WTC11 (cell line): ENCODE measurements at places on chromosomes 2 and 18. TPM values are rescaled to one million over a fixed set of nuclear protein-coding genes. Genes with fewer than 3 reads are reported as not detected.

The REEP1 gene
- 0.53 to 1.9 TPM (median 0.89 TPM) in 3 replicates for total RNA-seq

The TWIST2 gene
- total RNA-seq, result 4.1 to 5.7 TPM (median 5.1 TPM) in 3 replicates

The SLC4A5 gene
- total RNA-seq, result 0.62 to 1.8 TPM (median 1.2 TPM) in 3 replicates

The DCDC2C gene
- total RNA-seq, result not detected in 3 replicates

The EMX1 gene
- total RNA-seq, result 3.6 to 4.4 TPM (median 3.8 TPM) in 3 replicates

The OR6B2 gene
- total RNA-seq, result not detected in 3 replicates

The HOXD9 gene
- total RNA-seq, result not detected in 3 replicates

DNA sequence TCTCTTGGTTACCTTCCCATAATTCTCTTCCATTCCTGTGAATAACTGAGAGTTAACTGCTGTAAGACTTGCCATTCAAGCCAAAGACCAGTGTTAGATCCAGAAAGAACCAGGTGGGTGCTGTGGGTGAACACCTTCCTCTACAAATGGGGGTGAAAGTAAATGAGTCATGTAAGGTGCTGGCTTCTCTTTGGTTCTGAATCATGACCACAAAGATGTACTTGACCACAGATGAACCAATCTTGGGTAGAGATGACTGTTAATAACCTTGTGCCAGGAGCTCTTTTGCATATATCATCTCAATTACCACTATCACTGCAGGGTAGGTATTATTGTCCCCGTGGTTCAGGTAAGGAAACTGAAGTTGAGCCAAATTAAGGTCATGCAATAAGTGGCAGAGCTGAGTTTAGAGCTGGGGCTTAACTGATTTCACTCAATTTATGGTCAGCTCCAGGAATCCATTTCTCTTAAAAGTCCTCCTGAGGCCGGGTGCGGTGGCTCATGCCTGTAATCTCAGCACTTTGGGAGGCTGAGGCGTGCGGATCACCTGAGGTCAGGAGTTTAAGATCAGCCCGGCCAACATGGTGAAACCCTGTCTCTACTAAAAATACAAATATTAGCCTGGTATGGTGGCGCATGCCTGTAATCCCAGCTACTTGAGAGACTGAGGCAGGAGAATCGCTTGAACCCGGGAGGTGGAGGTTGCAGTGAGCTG lies 244.9 kb upstream of the CXCR4 start:
- DNase-seq, result no peak

DNA sequence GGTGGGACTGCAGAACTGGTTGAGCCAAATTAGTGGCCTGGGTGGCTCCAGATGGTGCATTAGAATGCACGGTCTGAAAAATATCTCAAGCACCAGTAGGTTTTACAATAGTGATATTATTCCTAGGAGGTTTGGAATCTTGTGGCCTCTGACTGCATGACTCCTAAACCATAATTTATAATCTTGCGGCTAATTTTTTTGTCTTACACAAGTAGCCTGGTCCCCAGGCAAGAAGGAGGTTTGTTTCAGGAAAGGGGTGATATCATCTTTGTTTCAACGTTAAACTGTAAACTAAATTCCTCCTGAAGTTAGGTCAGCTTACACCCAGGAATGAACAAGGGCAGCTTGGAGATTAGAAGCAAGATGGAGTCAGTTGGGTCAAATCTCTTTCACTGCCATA lies 98.9 kb upstream of the ARL4C start:
- no peak for DNase-seq

DNA sequence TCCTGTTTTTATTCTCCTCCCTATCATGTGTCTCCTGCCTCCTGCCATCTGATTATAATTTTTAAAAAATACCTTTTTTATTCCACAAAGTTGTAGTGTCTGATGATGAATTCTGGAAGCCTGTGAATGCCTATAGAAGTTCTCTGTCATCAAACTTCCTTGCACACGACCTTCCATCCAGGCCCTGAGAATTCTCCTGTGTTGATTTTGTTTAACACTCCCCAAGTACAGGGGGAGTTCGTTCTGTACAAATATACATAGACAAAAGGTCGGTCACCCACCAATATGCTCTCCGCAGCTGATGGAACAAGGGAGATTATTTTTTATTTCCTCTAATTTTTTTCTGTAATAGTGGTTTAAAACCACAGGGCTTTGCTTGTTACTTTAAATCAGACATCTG lies 232.5 kb downstream of the PIEZO2 start:
- no peak for DNase-seq

- DNase-seq, result no peak
Observed at GRCh38 chr18:26051843-26052242, 38.6 kb downstream of the SS18 start.

DNA sequence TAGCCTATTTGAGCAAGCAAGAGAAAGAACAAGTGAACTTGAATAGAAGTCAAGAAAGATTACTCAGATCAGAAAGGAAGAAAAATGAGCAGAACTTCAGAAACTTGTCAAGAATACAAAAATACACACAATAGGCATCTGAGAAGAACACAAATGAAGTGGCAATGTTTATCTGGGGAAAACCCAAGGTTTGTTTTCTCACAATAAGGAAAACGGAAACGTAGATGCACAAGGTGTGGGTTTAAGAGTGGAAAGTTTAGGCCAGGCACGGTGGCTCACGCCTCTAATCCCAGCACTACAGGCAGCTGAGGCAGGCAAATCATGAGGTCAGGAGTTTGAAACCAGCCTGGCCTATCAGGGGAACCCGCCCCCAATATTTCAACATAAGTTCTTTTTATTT lies 159.5 kb upstream of the GYPC start:
- DNase-seq, result no peak

- DNase-seq, result no peak
Observed at GRCh38 chr2:218072478-218073024, 3.5 kb downstream of the RUFY4 start.

GRCh38 chr2:158600155-158600802 lies 143.5 kb downstream of the PKP4 start:
- DNase-seq, result no peak

- DNase-seq, result no peak
Observed at GRCh38 chr2:24821433-24821891, 28.2 kb downstream of the CENPO start.

GRCh38 chr2:128581849-128582244 lies 263.2 kb upstream of the HS6ST1 start:
- DNase-seq, result no peak

GRCh38 chr2:9113262-9113661 lies 93.3 kb upstream of the ASAP2 start:
- DNase-seq, result no peak

DNA sequence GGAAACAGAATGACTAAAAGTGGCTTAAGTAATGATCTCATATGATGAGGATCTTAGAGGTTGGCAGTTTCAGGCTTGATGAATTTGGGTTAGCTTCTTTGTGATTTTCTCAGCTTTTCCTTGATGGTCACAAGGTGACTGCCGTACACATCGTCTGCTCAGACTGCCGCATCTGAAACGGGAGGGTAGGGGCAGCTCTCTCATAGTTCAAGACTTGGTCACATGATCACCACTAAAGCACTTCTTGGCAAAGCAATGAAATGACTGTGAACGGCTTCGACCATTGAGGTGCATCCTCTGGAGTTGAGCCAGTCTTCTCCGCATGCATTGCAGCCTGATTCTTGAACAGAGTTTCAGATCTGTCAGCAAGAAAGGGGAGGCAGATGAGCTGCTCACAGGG lies 43.8 kb downstream of the LPIN1 start:
- no peak for DNase-seq

DNA sequence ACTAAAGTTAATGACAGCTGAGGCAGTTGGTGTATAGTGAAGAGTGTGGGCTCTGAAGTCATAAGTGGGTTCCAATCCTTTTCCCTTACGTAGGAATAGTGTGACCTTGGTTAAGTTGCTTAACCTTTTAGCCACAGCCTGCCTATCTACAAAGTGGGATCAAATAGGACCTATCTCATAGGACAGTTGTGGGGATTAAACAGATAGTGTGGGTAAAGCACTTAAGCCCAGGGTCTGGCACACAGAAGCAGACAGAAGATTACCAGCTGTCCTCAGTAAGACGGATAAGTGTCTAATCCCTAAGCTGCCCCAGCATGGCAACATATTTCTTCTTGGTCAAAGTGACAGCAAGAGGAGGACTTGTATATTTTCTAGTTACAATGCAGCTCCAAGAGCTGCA lies 28.2 kb downstream of the UBE2F start:
- no peak for DNase-seq

DNA sequence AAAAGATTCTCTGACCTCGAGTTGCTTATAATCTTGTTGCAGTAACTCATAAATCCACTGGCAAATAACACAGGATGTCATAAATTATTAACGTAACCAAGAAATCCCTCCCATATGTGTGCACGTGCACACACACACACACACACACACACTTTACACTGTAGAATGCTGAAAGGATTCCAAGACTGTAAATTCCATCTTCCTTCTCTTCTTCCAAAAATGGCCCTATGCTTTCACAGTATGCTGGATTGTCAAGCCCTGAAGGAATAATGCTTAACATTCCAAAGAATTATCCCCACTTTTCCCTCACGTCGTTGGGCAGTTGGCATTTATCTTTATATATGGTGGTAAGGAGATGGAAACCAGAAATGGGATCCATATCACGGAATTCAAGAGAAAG lies 117.5 kb upstream of the CRIM1 start:
- no peak for DNase-seq

DNA sequence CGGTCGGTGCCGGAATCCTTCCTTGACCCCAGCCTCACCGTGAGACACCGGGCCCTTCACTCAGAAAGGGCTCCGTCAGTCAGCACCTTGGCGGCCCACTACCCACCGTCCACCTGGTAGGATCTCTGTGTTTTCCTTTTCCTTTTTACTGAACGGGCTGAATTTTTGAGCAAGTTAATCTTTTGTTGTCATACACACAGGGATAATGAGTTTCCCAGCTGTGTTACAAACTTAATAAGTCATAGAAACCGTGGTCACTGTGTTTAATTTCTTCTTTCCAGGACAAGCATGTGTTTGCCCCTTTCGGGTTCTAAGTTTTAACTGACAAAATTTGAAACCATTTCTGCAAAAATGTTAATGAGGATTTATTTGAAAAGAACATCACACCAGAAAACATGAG lies 39.0 kb upstream of the TPO start:
- no peak for DNase-seq

DNA sequence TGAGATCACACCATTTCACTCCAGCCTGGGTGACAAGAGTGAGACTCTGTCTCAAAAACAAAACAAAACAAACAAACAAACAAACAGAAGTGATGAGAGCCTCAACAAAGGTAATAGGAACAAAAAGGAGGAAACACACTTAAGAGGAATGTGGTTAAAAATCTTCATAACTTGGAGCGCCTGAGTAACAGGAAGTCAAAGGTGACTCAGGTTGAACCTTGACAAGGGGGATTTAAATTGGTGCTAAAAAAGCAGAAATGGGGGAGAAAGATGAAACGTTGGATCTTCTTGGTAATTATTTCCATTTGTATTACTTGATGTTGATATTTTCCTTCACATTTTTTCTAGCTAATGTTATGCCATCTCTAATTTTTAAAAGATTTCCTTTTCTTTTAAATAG lies 318.5 kb upstream of the TCF4 start:
- no peak for DNase-seq

GRCh38 chr2:40166006-40166405 lies 285.9 kb downstream of the SLC8A1 start:
- no peak for DNase-seq

DNA sequence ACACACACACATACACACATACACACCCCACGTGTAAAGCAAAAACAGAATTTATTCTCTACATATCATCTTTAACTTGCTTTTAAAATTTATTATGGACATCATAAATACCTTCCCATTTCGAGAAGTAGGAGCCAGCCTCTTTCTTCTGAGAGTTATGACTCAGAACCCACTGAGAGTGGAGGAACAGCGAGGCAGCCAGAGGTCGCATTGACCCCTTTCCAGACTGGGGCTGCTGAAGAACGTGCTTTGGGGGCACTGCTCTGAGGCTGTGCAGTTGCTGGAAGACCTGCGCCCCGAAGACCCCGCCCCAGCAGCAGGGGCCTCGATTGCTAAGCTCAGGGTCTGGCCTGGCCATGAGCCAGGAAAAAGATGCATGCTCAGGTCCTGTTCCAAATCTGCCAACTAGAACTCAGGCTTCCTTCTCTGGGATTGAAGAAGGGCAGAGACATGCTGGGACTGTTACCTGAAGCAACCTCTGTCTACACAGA lies 133.8 kb upstream of the TWIST2 start:
- no peak for DNase-seq

GRCh38 chr2:224925061-224925809 lies 117.0 kb downstream of the DOCK10 start:
- no peak for DNase-seq

- no peak for DNase-seq
Observed at GRCh38 chr2:201900362-201900761, 94.0 kb downstream of the CDK15 start.

- no peak for DNase-seq
Observed at GRCh38 chr18:76545433-76546087, 50.5 kb upstream of the ZNF516 start.

DNA sequence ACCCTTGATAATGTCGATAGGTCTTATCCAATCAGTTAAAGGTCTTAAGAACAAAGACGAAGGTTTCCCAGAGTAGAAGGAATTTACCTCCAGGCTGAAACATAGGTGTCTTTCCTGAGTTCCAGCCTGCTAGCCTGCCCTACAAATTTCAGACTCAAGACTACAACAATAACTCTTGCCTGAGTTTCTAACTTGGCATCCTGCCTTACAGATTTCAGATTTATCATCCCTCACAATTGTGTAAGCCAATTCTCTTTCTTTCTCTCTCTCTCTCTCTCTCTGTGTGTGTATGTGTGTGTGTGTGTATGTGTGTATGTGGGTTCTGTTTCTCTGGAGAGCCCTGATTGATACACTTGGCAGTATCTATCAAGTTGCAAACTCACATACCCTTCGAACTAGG lies 37.2 kb upstream of the B4GALT6 start:
- DNase-seq, result no peak

DNA sequence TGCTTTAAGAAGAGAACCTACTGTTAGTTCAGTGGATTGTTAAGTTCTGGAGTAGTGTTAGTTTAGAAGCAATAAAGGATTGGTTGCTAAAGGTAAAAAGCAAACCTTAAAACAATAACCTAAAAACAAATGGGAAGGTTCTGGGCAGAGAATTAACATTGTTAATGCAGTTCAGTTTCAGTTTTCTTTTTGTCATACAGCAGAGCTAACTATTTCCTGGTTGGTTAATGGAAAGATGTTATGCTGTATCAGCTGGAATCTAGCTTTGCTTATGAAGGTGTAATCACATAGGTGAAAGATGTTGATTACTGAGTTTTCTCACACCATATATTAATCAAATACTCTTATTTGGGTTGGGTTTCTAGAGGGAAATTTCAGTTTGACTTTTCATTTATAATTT lies 23.8 kb downstream of the SMAD4 start:
- no peak for DNase-seq

DNA sequence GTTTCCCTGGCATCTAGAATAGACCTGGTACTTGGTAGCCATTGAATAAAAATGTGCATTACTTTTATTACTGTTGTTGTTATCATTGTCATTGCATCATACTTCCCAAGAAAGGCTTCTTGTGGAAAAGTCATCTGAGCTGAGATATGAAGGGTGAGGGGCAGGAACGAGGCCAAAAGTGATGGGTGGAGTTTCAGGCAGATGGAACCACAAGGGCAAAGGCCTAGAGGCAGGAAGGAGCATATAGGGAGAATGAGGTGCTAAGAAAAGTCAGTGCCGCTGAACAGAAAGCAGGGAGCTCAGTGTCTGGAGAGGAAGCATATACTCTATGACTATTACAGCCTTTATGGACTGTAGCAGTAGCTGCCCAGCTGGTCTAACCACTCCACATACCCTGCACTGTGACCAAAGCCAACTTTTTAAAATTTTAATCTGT lies 219.3 kb downstream of the SPP2 start:
- DNase-seq, result no peak

- DNase-seq, result no peak
Observed at GRCh38 chr2:203894262-203894661, 26.7 kb downstream of the CTLA4 start.
